ENCODE measurements at places on chromosomes 7 and 10. TPM values are rescaled to one million over a fixed set of nuclear protein-coding genes. Genes with fewer than 3 reads are reported as not detected.
A peak's percentile ranks its signal among the peaks of the same experiment; 100 is the strongest.

AKR1C4 gene
- not detected for total RNA-seq

OPN1SW gene
- total RNA-seq: not detected

PRF1 gene
- total RNA-seq: 9.4 TPM

TMEM120A gene
- total RNA-seq: 10.8 TPM

SOSTDC1 gene
- total RNA-seq: not detected

SHTN1 gene
- total RNA-seq: 0.75 TPM

PRXL2A gene
- 3.9 TPM for total RNA-seq

FFAR4 gene
- total RNA-seq: not detected

FGFR2 gene
- total RNA-seq: 0.14 TPM

LIPJ gene
- total RNA-seq: not detected

COL28A1 gene
- not detected for total RNA-seq

GRCh38 chr10:11886851-11887250, 63.7 kb downstream of the PROSER2 start:
- no peak for DNase-seq

DNA sequence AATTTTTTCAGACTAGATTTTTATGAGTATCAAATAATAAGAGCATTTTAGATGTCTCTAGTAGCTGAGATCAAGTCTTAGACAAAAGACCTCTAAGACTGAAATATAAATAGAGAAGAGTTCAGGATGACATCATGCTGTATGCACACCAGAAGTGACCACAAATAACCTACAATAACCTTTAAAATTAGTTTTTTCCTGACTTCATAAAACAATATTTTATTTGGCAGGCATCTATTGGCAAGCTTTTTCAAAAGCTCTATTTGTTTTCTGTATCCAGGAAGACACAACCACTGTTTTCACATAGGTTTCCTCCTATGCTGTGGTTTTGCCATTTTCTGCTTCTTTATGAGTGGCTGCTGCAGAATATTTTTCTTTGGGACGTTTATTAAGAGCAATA, 359.1 kb downstream of the CRPPA start:
- DNase-seq: no peak

- DNase-seq: no peak
Observed at GRCh38 chr10:100522107-100522801, 2.6 kb upstream of the SEC31B start.

DNA sequence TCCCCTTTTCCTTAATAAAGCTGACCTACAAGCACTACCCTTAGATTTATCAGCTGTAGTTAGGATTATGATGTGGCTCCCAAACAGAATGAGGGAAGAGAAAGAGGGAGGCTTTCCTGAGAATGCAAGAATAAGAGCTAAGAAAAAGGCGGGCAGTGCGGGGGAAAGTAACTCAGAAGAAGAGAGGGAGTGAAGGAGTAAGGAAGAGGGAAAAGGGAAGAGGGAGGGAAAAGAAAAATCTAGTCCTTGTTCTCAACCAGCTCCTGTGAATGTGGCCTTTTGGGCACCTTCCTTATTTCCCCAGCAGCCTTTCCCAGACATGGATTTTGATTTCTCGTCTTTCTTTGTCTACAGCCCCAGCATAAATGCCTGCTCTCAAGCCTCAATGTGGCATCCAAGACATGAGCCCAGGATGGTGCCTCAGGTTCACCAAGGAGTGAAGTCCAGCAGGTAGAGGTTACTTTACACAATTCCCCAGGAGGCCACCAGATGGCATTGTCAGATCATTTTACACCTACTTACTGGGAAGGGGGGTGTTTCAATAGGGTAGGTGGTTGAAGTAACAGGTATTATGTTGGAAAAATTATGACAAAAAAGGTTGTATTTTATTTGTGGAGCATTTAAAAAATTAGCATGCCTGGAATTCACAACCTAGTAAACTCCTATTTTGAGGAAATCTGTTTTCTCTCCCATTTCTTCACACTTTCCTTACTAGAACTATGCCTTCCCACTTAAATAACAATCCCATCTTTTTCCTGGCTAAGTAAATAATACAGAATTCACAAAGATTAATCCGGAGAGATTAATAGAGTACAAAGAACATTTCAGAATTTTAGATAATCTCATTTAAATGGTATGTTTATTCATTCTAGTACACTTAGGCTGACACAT, 106.5 kb downstream of the HTR7 start:
- peak; percentile 5 for DNase-seq

- DNase-seq: no peak
Observed at GRCh38 chr7:150799741-150800580, at the start of gene TMEM176B. TSS of gene TMEM176B (minus strand) at chr7:150800364. CDS start at chr7:150796569, 3,795 bp downstream.

GRCh38 chr7:18498341-18498740, 2.8 kb downstream of the HDAC9 start:
- DNase-seq: no peak

DNA sequence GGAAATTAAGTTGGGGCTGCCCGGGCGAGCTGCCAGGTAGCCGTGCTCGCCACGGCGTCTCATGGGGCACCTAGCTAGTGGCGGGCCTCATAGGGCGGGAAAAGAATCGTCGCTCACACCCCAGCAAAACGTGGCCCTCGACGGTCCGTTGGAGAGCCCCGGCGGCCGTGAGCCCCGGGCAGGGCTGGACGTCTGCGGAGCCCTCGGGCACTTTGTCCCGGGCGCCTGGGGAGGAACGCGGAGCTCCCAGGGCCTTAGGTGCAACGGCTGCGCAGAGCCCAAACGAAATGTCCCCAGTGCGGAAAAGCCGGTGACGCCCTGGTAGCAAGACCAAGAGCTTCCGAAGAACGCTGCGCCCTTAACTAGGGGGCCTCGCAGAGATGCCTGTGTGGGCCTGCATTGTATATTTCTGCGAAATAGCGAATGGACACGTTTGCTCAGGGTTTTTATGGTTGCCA, 866 bp upstream of the SFMBT2 start:
- peak; percentile 24 for DNase-seq

DNA sequence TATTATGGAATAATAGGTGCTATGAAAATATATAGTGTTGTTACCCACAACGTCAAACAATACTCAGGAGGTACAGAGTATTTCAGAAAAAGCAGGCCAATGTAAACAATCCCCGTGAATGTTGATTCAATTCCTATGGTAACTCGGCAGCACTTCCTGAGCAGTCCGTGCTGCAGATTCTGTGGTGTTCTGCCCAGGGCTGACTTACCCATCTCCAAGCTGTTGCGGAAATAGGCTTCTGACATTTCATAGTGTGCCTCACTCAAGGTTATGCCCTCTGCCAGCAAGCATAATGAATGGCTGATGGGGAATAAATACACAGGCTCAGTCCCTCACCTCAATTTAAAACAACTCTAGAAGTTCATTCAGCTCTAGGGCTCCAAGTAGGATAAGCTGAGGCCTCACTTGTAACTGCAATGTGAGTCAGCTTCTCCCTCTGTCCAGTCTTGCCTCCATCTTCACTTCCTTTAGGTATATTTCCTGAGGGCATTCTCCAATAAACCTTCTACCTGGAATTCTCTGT, 177.6 kb downstream of the GNAI1 start:
- no peak for DNase-seq

GRCh38 chr7:8639668-8640067, 206.3 kb downstream of the NXPH1 start:
- DNase-seq: no peak

DNA sequence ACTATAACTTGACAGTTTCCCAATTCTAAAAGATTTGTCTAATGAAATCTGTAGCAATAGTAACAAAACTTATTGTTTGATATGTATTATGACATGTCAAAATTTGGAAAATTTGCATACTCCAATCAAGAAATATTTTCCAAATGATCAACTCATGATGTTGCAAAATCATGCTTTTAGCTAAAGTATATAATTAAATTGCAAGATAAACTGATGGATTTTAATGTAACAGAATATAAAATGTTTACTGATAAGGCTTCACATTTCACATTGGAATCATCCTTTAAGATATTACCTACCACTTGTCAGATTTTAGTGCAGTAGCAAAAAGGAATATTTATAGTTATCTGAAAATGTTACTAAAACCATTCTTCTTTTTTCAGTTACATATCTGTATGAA, 421.9 kb upstream of the SEMA3D start:
- DNase-seq: no peak

DNA sequence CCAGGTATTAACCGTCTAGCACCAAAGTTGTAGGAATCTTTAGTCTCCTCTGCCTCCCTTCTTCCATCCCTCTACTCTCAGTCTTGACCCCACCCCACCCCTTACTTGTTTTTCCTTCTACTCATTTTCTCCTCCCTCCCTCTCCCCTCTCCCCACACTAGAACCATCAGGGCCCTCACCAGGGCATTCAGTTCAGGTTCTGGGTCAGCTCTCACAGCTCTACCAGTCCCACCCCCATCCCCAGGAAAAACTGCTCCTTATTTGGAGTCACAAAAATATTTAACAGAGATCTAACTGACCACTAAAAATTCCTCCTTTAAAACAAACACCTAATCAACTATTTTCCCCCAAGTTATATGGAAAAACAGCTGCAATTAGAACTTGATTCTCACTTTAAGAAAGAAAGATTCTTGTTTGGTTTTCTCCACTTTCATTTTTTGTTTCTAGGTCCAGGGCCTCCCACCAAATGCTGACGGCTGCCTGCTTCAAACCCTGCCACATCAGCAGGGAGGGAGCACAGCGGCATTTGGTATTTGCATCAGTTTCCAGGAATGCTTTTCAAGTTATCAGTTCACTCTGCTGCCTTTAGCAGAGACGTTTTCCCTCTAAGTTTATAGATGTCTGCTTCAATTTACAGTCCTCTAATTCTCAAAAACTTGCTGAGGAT, 2.8 kb upstream of the COL1A2 start:
- DNase-seq: no peak

DNA sequence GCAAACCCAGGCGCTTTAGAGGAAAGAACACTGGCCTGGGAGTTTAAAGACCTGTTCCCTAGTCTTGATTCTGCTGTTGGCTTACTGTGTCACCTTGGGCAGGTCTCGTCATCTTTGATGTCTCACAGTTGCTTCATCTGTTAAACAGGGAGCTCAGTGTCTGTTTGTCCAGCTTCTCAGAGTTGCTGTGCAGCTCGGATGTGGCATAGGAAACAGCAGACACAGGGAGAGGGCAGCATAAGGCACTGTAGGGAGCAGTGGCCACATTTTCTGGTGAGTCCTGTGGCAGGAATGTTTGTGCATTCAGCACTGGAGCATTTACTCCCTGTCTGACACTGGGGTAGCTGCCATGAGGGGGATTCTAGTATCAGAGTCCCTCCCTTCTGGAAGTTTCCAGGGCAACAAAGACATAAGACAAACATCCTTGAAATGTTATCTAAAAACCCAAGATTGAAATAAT, 2.0 kb downstream of the REPIN1 start:
- no peak for DNase-seq

DNA sequence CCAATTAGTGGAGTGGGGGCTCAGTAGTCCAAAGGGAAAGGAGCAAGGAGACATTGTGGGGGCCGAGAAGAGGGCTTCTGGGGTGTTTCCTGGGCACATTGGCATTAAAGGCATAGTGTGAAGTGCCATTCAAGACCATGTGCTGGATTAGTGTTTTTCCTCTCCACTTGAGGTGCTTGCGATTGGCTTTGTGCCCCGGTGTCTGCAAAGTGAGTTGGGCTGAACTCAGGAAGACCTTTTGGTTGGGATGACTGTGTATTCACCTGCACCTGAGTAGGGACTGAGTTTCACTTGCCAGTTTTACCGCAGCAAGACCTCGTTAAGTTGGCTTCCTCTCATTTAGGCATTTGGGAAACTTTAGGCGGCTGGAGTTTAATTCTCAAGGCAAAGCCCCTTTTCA, 73.0 kb downstream of the TCF7L2 start:
- no peak for DNase-seq

- no peak for DNase-seq
Observed at GRCh38 chr10:112448888-112449287, 1.9 kb downstream of the VTI1A start.

DNA sequence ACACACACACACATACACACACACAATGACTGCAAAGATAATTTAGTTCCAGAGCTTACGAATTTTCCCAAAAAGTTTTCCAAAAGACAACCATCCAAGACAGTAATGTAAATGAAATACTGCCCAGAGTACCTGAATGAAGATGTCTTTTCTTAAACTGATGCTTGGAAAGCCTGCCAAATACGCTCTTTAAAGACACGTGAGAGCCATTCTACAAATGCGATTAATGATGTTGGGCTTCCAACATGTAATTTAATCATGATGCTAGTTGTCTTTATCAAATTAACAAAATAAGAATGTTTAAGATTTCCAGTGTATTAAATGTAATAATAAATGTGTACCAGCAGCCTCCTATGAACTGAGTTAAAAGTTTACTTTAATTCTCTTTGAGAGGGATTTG, 11.1 kb downstream of the ERCC6 start:
- no peak for DNase-seq
